GDM1 (cell line): ENCODE measurements at places on chromosomes 5 and 9.
A peak's percentile ranks its signal among the peaks of the same experiment; 100 is the strongest.

DNA sequence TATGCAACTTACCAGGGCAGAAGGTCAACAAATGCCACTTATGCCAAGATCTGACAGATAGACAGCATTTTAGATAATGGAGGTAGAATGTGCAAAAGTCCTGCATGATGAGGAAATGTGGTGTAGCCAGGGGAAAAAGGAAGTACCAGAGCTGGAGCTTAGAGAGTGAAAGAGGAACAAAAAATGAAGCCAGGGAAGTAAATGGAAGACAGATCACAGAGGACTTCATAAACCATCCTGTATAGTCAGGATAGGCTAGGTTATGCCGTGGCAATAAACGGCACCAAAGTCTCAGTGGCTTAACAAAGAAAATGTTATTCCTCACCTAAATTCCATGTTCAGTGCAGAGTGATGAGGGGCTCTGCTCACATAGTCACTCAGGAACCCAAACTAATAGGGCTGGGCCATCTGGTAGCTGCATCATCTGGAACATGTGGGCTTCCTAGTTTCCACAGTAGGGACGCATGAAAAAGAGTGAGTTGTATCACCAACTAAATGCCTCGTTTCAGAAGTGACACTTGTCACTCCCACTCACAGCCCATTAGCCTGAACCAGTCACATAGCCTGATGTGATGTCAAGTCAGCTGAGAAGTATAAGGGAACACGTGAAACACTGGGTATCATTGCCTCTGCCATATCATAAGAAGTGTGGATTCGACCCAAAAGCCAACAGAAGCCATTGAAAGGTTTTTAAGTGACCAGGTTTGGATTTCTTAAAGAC is 70.3 kb downstream of the SH3RF2 start:
- peak; percentile 5 for DNase-seq

DNA sequence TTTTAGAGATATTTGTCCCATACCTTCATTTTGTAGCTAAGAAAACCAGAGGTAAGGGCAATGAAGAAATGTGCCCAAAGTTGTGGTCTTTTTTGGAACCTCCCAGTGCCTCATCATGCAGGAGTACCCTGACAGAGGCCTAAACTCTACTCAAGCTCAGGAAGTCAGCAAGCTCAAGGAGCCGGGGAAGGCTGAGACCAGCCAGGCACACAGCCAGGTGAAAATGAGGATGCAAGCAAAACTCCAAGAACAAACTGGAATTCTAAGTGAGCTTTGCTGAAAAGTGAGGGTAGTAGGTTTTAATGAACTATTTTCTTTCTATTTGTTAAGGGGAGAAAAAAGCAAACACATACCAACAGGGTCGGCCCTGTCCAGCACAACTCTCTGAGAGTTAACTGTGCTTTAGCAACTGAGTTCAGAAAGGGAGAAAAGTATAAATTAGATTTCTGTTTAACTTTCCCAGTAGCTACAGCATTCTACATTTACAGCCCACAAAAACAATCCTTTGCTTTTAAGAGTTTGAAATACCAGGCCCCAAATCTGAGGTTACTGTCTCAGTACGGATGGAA is 146.4 kb downstream of the GNAQ start:
- DNase-seq = no peak

DNA sequence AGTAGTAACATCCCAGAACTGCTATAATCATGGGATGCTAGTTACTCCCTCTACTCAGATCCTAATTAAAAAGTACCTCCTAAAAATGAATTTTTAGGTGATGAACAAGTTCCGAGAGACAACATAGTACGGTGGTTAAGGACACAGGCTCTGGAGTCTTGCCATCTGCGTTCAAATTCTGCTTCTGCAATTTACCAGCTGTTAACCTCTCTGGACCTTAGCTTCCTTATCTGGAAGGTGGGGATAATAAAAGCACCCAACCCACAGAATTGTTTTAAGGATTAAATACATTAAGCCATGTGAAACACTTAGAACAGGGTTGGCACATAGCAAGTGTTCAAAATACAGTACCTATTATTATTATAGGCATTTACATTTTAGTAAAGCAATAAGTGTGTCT is 77.5 kb upstream of the XPA start:
- DNase-seq = no peak

DNA sequence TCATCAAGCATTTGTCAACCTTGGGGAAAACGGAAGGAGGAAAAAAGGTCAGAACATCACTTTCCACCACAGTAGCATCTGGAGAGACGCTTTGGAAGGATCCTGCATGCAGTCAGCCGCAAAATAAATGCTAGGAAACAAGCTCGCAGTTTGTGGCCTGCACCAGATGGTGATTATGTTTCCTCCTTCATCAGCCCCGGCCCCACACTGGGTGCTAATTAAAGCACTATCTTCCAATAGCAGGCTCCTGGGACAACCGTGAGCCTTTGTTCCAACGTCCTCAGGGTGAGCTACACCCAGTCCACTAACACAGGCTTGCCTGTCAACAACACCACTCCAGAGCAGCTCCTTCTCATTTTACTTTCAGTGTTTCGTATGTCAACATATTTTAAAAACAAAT is 64.0 kb downstream of the RNF130 start:
- DNase-seq = peak; percentile 75

DNA sequence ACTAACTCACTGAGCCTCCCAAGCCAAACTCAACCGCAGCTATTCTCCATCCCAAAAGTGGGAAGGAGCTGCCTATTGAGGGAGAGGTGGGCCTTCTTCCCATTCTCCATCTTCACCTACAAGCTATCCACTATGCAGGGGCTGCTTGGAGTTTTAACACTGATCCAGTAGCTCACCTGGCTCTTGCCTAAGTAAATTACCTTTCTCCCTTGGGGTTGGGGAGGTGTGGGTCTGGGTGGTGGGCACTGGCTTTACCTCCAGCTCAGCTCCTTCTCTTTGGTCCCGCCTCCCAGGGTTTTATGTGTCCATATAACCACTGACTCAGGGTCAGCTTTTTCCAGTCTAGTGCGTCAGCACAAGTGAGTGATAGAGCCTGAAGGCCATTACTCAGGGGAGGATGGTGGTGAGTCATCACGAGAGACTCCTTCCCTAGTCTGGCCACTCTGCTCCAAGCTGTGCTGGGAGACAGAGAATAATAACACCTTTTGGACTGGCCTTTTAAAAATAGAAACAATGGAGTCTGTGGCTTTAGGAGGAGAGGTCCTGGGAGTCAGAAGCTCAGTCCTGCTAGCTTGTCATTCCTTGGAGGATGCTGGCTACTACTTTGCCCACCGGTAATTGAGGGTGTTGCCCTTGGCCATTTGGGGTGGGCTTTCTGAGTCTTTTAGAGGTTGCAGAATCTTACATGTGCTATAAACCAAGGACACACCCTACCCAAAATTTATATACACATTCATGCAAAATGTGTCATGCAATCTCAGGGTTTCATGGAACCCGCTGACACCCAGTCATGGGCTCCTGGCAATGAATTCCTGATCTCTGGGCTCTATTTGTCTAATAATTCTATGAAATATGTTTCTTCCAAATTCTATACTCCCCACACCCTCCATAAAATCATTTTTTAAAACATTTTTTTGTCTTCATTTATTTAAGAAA is 35.6 kb upstream of the ATP6V1G1 start:
- DNase-seq = no peak

DNA sequence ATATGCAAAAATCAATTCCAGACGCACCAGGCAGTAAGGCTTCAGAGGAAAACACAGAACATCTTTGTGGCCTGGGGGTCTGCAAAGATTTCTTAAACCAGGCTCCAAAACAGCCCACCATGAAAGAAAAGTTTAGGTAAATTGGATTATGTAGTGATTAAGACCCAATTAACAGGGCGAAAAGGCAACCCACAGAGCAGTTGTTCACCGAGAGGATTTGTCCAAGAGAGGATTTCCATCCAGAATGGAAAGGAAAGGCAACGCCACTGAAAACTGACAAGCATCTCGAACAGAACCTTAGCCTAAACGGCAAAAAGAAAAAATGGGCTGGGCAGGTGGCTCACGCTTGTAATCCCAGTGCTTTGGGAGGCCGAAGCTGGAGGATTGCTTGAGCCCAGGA is 37.4 kb downstream of the GLT6D1 start:
- no peak for DNase-seq

DNA sequence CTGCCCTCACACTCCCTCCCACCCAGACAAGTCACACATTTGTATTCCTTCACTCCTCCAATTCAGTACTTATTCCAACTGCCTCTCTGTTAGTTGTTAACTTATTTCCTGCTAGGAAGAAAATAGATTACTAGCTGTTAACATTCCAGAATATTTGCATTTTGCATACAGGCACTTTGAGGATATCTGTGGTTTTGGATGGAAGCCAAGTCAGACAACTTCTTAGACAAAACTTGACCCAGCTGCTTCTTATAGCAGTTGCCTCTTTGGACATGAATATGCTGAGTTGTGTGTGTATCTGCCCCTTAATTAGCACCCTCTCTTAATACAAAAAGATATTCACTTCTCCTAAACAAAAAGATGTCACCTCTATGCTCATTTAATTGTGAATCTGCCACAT is 1280.6 kb upstream of the ACO1 start:
- no peak for DNase-seq

DNA sequence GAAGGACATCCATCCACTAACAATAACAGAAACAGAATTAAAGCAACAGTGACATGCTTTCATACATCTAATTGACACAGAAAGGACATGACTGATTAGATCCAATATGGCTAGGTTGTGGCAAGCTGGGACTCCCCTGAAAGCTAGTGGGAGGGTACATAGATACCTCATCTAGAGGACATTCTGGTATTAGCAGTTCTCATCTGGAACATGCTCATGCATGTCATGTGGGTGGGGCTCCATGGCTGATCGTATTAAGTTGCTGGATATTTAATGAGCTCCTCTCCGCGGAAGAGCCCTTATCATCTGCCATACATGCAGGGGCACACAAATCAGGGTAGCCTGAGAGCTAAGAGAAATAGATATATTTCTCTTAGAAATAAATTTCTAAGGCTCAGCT is 358.9 kb downstream of the ICE1 start:
- no peak for DNase-seq

DNA sequence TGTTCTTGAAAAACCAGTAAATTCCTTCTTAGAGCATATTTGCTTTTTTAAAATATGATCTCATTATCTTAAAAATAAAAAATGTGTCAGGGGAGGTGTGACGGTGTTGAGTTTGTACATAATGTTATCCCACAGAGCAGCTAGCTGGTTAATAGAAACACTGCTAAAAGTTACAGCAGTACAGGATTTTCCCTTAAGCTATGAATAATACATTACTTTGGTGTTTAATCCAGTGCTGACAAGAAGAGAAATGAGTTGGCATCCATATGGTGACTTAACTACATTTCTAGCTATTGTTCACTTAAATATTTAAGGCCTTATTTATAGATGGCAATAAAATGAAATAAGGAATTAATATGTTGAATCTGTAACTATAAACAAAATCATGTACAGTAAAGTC is 883.1 kb downstream of the CDH18 start:
- DNase-seq = no peak

DNA sequence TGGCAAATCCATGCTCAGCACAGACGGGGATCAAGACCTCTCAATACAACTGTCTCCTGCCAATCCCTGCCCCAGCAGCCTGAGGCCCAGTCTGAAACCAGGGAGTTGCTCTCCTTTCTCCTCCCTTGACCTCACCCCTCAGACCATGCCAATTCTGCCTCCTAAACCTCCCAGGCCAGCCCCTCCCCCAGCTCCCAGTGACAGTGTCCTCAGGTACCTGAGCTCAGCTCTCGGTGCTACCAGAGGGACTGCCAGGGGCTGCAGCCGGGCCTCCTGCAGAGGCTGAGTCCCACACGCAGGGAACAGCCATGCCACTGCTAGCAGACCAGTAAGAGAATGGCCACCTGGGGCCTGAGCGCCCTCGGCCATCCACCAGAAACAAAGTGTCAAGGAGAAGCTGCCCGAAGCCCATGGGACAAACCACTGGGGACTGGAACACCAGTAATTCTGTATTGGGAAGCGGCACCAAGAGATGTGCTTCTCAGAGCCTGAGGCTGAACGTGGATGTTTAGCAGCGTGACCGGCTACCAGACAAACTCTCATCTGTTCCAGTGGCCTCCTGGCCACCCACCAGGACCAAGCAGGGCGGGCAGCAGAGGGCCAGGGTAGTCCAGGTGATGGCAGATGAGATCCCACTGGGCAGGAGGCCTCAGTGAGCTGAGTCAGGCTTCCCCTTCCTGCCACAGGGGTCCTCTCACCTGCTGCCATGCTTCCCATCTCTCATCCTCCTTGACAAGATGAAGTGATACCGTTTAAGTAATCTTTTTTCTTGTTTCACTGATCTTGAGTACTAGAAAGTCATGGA is 557 bp upstream of the IL3 start:
- no peak for DNase-seq

- DNase-seq = no peak
Observed at GRCh38 chr5:75961818-75962217, 121.4 kb upstream of the SV2C start.

DNA sequence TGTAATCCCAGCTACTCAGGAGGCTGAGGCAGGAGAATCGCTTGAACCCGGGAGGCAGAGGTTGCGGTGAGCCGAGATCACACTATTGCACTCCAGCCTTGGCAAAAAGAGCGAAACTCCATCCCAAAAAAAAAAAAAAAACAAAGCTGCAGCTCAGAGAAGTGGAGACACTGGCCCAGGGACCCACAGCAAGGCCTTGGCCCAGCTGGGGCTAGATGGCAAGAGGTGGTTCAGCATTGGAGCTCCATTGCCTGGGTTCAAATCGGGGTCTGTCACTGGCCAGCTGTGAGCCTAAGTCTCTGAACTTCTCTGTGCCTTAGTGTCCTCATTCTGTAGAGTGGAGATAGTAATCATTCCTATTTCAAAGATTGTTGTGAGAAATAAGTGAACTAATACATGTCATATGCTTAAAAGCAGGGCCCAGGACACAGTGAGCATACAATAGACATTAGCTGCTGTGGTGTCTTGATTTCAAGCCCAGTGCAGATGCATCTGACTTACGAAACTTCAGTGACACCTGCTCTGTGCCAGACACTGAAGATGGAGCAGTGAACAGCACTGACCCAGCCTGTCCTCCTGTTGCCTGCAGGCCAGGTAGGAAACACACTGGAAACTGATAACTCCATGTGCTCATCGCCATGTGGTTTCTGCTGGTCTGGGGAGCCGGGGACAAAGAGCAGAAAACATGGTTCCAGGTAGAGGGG is 127.7 kb downstream of the C9orf50 start:
- DNase-seq = no peak

- DNase-seq = no peak
Observed at GRCh38 chr5:16412556-16412955, 53.0 kb downstream of the ZNF622 start.

DNA sequence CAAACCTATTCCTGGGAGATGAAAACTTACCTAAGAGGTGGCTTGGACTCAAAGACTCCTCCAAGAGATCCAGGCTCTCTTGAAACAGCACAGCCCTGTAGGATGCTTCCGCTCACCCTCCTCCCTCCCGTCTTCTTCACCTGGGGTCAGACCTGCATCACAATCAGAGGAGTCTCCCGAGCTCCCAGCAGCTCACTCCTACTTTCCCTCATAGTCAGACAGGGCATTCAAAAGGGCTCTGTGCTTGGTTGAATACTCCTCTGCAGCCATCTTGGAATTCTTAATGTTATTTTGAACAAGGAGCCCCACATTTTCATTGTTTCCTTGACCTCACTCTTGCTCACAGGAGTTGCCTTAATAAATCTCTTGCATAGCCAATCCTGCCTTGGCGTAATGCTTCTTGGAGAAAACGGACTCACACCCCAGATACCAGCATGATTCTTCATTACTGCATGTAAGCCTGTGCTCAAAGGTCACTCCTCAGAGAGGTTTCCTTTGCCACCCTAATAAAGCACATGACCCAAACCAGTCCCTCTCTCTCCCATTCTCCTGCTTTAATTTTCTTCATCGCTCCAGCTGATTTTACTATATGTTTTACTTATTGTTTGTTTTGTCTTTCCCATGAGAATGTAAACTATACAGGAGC is 47.1 kb upstream of the IFNK start:
- DNase-seq = no peak

- no peak for DNase-seq
Observed at GRCh38 chr5:158977642-158978041, 122.1 kb downstream of the EBF1 start.
